ENCODE measurements at places on chromosomes 2 and 18.

GRCh38 chr2:217399291-217399690, 539.4 kb upstream of the TNP1 start:
- no peak for DNase-seq

- DNase-seq = peak; percentile 45
Observed at GRCh38 chr18:10140461-10141282, 226.9 kb downstream of the VAPA start.

DNA sequence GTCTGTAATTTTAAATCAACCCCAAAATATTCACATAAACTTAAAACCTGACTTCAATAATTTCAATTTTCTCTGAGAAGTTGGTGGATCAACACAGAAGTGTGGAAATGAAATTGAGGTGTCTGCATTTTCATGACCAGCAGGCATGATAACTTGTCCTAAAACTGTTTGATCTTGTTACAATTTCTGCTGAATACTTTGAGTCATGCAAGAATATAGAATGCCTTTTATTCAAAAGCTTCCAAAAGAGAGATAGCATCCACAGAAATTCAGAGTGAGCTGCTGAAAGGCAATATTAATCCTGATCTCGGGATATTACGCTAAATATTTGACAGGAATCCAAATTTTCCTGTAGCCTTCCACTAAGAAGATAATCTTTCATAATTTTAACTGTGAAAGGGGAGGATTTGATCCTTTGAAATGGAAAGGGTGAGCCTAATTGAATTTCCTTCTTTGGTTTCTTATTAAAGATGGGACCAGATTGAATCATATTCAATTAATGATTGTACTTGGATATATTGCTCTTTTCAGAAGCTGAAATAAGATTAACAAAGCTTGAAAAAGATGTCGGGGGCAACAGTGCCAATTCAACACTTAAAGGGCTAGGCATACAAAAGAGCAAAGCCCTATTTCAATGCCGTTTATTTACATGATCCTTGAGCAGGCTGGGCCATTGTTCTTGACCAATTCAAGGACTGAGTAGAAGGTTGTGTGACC, 129.3 kb downstream of the NCKAP5 start:
- no peak for DNase-seq

- no peak for DNase-seq
Observed at GRCh38 chr2:226934546-226935201, 98.8 kb downstream of the RHBDD1 start.

DNA sequence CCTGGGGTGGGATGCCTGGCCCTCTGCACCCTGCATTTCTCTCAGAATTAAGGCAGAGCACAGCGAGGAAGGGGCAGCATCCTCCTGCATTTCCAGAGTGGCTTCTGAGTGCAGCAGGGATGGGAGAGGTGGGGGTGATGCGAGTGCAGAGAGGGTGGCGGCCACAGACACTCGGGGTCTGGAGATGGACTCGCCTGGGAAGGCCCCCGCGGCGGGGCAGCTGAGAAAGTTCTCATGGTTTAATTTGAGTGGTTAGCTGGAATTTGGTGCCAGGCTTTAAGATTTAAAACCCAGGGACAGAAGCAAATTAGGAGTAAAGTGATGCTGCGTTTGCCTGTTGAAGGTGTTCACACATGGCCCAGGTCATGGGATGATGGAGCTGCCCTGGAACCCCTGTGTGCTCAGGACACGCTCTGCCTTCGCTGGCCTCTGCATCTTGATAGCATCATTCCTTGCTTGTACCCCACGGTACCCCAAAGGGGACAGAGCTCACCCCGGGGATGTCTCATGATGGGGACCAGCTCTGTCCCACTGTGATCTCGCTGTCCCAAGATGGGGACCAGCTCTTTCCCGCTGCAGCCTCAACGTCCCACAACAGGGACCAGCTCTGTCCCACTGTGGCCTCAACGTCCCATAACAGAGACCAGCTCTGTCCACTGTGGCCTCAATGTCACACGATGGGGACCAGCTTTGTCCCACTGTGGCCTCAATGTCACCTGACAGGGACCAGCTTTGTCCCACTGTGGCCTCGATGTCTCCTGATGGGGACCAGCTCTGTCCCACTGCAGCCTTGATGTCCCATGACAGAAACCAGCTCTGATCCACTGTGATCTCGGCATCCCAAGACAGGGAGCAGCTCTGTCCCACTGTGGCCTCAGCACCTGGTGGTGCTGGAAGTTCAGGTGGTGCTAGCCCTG, 27.5 kb downstream of the TMEM18 start:
- no peak for DNase-seq

GRCh38 chr18:71252351-71252865, 963.6 kb downstream of the SOCS6 start:
- no peak for DNase-seq

Data from trophoblast cell (in vitro differentiated cells and primary cell).